ENCODE measurements at places on chromosomes 5 and 9. TPM values are rescaled to one million over a fixed set of nuclear protein-coding genes. Genes with fewer than 3 reads are reported as not detected.

- no peak for DNase-seq
These were observed 98.7 kb upstream of the PDE4D start for GRCh38 chr5:59992206-59992605.

- DNase-seq, result no peak
These were observed 3.7 kb upstream of the PAPPA start for GRCh38 chr9:116149844-116150243.

DNA sequence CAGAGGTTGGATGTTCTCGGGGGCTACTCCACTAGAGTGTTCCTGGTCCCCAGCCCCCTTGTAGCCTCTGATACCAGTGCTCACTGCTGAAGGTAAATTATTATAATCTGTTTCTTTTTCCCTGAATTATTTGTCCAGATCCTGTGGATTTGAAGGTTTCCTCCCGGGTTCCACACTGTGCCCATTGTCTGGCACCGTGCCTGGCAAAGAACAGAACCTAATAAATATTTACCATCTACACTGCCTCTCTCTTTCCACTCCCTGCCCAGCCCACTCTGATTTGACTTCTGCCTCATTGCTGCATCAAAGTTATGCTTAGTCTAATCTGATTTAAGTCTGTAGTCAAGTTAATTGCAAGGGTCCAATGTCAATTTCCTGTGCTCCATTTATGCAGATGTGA lies 322.9 kb downstream of the NTRK2 start:
- no peak for DNase-seq

GRCh38 chr5:82624062-82624461 lies 345.9 kb upstream of the RPS23 start:
- no peak for DNase-seq

- DNase-seq, result no peak
These were observed 60.9 kb upstream of the CACNA1B start for GRCh38 chr9:137816531-137817235.

- DNase-seq, result no peak
These were observed 79.6 kb upstream of the SLC25A51 start for GRCh38 chr9:37983381-37984067.

DNA sequence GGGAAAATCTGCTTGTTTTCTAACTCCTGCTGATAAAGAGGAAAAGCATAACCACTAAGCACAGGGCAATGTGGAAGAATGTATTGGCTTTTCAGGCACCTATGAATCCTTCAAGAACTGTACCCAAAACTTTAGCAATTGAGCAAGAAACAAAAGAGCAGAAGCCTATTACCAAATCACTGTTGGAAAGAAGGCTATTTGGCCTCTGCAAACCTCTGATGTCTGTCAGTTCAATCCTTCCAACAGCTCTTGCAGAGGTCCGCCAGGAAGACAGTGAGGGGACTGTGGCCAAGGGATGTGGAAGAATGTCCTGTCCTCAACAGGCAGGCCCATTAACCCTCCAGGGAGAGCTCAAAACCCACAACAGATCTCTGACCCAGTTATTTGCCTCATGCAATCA lies 328.6 kb downstream of the ENC1 start:
- DNase-seq, result no peak

DNA sequence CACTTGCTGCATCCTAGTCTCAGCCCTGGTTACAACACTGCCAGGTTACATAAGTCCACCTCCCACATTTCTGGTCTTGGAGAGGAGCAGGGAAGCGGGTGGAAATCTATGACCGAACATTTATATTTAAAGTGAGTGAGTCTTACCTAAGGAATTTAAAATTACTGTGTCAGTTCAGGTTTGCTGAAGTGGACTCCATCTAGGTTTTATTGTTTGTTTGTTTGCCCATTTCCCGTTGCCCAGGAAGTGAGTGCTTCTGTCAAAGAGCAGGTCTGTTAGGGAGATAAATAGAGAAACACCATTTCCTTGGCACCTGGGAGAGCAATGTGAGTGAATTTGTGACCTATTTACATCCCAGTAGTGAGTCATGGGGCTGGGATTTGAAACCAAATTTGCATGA lies 179.5 kb downstream of the KIF4B start:
- DNase-seq, result no peak

- DNase-seq, result no peak
These were observed 535.1 kb downstream of the ELAVL2 start for GRCh38 chr9:23290973-23291372.

GRCh38 chr9:132387133-132387532 lies 19.5 kb downstream of the TTF1 start:
- DNase-seq, result no peak

GRCh38 chr5:80070338-80071056 lies 35.3 kb downstream of the THBS4 start:
- no peak for DNase-seq

GRCh38 chr5:129341306-129341705 lies 118.8 kb upstream of the ADAMTS19 start:
- DNase-seq, result no peak

DNA sequence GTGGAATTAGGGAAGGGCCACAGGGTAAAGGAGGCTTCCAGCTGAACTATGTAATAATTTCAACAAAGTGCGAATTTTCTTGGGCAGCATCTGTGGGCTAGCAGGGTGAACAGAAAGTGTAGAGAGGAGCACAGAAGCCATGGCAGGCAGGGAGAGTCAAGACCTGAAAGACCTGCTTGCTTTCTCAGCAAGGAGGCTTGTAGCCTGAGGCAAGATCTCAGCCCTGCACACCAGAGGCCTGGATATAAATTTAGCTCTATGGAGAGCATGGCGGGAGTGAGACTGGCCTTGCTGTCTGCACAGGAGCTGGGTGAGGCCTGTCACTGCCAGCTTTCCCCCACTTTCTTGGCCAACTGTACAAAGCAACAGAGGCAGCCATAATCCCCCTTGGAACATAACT lies 32.1 kb upstream of the SH3TC2 start:
- DNase-seq, result no peak

GRCh38 chr5:139903795-139904565 lies 108.4 kb downstream of the PSD2 start:
- peak; percentile 16 for DNase-seq

- no peak for DNase-seq
These were observed 666.8 kb downstream of the ACTL7B start for GRCh38 chr9:108188976-108189375.

DNA sequence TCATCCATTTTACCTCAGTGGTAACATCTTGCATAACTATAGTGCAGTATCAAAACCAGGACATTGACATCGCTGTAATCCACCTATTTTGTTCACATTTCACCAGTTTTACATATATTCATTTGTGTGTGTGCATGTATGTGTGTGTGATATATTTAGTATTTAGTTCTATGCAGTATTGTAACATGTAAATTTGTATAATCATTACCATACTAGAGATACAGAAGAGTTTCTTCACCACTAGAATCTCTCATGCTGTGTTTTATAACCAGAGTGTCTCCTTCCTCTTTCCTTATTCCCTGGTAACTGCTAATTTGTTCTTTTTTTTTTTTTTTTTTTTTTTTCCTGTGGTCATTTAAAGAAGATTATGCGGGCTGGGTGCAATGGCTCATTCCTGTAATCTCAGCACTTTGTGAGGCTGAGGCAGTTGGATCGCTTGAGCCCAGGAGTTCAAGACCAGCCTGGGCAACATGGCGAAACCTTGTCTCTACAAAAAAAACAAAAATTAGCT lies 11.0 kb downstream of the RASA1 start:
- DNase-seq, result no peak

GRCh38 chr5:21236104-21236503 lies 1248.1 kb upstream of the CDH18 start:
- no peak for DNase-seq

- DNase-seq, result no peak
These were observed 98.4 kb upstream of the DMRT1 start for GRCh38 chr9:742914-743589.

GRCh38 chr9:94655739-94656138 lies 16.4 kb upstream of the FBP1 start:
- no peak for DNase-seq

- no peak for DNase-seq
These were observed 591.9 kb downstream of the LRRC70 start for GRCh38 chr5:63170486-63170885.

GRCh38 chr5:152259702-152260101 lies 145.4 kb downstream of the NMUR2 start:
- DNase-seq, result no peak

DNA sequence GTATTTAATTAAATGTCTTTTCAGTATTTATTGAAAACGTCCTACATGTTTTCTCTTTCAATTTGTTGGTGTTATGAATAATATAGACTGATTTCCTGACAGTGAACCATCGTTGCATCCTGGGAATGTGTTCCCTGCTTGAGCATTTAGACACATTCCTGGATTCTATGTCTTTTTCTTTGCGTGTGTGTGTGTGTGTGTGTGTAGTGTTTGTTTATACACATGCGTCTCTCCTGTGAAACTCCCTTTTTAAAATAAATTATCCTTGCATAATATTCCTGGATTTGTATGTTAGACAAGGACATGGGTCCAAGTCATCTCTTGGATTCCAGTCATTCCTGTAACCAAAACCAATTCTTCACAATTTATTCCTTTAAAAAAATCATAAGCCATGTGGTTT lies 153.4 kb downstream of the HSPA4 start:
- DNase-seq, result no peak

DNA sequence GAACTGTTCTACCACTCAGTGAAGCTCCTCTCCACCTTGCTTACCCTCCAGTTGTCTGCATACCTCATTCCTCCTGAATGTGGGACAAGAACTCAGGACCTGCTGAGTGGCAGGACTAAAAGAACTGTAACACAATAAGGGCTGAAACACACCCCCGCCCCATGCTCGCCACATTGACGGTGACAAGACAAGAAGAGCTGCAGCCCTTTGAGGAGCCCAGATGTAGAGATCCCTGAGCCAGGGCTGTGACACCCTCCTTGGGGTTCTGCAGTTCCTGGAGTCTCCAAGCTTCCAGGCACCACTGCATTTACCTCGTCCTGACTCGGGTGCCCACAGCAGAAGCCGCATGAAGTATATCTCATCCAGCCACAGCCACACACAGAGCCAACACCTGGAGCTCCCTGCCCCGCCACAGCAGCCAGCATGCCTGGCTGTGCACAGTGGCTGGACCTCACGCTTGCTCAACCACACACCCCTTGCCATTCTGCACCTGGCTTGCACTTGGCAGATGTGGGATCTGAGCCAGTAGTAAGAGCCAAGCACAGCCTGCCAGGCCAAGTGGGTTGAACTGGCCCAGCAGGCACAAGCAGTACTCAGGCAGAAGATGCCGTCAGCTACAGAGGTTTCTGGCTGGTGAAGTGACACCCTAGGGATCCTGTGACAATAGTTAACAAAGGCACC lies 166.1 kb downstream of the RNF180 start:
- DNase-seq, result peak; percentile 55

Gene SEMA4D
- total RNA-seq, result 27.8 TPM

Gene ADAMTS16
- total RNA-seq, result not detected

Gene SPINK6
- not detected for total RNA-seq

Gene MED27
- 19.9 TPM for total RNA-seq

Gene WNT8A
- not detected for total RNA-seq

Gene SLC46A2
- total RNA-seq, result not detected

Gene BARHL1
- not detected for total RNA-seq

Gene LCP2
- 10.9 TPM for total RNA-seq

All from right cardiac atrium (tissue), 5 donors.